ENCODE measurements at places on chromosomes 5 and 9.

- DNase-seq = no peak
Measured at GRCh38 chr9:117938086-117938485, 233.9 kb downstream of the TLR4 start.

GRCh38 chr9:134187110-134187531 is 22.8 kb upstream of the RNU6ATAC start:
- DNase-seq = no peak

DNA sequence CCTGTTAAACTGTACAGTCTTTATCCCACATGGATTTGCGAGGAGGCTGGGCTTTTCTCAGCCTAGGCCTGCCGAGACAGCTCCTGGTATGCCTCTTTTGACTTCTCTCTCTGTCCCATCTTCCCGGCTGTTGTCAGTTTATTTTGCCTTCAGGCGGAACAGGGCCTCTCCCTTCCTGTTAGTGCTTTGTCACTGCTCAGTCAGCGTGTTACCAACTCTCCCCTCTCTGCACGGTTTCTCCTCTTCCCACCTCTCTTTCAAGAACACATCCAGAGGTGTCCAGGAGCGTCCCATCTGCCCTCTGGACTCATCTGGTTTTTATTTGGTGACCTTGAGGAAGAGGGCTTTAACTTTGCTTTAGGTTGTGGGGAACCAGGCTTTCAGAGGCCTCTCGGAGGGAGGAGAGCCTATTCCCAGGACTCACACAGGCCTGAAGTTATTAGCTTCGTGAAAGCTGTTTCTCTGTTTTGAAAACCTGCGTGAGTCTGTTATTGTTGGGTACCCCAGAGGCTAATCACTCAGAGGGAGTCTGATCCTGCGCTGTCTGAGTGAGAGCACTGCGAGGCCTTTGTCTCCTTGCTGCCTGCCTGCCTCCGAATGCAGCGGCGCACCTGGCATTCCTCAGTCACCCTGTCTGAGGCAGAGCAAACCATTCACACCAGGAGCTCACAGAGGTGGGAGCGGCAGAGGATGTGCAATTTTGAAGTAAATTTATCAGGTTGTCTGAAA is 234.4 kb upstream of the MPDZ start:
- no peak for DNase-seq

DNA sequence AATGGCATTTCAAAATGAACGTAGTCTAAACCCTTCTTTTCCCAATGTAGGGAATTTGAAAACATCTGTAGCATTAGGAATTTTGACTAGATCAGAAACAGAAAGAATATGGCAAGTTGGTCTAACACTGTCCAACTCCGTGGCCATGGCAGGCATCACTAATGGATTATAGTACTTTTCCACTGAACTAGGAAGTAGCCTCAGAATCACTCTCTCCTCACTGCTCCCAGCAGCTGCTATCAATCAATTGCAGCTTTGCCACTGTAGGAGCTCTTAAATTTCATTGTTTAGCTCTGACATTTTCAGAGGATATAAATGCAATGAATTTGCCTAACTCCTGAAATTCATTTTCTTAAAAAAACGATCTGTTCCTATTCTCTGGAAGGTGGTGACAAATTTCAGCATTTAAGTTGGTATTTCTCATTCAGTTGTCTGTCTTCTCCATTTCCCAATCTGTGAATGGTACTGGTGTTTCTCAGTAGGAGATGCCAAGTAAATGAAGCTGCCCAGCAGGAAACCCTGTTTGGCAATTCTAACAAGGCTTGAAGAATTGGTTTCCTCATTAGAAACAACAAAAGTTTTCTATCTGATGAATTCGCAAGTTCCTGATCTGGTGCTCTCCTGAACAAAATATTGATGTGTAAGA is 64.7 kb downstream of the TLR4 start:
- DNase-seq = no peak

DNA sequence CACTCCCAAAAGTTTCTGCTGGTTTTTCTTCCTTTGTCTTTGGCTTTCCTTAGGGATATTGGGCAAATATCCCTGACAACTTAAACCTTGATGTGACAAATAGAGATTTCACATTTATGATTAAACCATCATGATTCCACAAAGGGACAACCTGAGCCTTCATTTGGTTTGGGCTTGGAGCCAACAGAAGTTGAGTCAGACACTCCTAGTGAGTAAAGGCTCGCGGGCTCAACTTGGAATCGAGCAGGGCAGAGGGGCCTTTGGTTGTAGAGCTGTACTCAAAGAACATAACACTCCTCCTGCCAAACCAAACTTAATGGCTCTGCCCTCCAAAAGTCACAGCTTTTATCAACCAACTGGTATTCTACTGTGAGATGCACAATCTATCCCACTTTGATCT is 290.2 kb upstream of the MAP3K1 start:
- DNase-seq = no peak

GRCh38 chr9:91042541-91042940 is 240.9 kb downstream of the SYK start:
- no peak for DNase-seq

GRCh38 chr9:94490465-94490864 is 64.4 kb upstream of the PCAT7 start:
- DNase-seq = no peak

DNA sequence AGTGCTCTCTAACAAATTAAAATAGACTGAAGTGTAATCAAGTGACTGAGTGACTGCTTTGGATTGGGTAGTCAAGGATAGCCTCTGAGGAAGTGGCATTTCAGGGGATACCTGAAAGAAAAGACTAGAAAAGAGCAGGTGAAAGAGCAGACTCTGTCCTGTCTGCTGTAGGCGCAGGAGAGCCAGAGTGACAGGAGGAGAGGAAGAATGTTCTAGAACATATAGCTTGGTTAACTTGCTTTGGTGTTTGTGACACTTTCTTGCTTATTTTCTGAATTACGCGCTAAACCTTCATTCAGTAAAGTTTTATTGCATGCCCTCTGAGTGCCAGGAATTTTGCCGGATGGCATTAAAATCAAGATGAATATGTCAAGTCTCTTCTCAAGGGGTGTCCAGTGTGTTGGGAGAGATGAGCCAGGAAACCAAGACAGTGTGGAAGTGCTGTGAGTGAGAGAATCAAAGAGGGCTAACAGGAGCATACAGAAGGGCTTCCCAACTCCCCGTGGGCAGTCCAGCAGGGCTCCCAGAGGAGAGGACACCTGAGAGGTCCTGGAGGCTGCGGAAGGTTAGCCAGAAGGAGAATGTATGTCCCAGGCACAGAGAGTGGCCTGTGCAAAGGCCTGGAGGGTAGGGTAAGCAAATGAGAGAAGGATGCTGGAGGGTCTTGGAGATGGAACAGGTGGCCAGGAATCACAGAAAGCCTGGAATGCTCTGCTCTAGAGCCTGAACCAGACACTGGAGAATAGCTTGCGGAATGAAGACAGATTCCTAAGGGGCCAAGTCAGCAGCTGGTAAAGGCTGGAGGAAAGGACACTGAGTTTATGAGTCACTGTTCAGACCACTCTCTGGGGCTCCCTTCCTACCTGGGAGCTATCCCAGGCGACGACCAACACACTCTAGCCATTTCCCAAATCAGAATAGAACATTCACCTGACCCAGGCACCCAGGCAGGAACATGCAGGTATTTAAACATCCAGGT is 59.3 kb downstream of the SLC22A5 start:
- no peak for DNase-seq

DNA sequence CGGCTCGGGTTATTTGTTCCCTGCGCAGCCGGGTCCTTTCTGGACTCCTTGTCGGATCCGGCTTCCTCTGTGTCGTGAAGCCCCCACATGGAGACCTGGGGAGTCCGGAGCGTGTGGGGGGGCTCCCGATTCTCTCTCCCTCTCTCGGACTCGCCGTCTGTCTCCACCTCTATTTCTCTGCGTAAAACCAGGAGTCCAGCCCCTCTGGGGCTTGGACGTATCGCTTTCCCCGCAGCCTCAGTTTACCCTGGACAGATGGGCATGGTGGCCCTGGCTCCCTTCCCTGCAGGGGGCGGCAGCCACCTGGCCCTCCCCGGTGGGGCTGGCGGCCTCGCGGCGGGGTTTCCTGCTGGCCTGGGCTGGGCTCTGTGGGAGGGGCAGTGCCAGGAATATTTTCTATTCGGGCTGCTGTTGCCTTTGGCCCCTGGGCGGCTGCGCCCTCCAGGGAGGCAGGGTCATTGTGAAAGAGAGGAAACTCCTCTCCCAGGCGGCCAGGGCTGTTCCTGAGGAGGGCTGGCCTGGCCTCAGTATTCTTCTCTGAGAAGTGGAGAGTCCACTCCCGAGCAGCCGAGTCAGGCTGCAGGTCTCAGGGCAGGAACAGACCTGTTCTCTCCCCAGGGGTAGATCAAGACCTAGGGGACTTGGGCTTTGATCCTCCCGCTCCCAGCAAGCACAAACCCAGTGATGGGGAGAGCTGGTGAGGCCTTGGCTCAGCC is 665 bp downstream of the ASS1 start:
- DNase-seq = no peak

DNA sequence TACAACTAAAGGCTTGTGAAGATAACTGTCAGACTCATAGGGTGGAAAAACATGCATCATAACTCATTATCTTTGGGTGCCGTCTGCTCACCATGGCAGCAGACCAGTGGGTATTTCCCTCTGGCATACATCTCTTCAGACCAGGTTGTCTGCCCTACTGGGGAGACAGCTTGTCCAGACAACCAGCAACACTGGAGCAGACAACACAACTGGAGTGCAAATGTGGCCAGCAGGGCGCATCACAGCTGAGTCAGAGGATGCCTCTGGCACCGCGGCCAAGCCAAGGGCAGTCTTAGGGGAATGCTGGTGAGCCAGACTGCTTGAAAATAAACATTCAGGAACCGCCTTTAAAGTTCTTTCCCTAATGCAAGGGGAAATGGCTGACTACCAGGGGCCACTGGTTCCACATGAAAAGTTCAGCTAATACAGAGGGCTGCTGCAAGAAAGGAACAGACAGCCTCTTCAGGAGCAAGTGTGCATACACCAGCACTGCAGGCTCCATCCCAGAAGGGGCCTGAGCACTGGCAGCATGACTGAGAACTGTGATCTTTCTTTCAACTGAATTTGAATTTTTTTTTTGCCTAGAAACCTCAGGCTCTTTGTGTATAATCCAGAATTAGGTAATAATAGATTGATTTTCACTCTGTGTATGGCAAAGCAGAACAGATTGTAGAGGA is 77.3 kb downstream of the MAMDC2 start:
- DNase-seq = no peak

GRCh38 chr5:177232358-177232757 is 71.2 kb downstream of the RAB24 start:
- DNase-seq = no peak

DNA sequence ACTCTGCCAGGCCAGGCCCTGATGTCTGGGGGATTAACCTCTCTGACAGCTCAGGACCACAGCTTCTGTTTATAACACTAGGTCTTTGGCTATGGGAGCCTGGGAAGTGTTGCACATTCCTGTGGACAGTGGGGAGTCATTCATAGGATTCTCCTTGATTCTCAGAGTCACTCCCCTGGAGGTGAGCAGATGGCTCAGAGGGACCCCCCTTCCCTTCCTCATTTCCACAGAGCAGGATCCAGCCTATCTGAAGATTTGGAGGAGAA is 60.2 kb downstream of the NRG2 start:
- no peak for DNase-seq

GRCh38 chr9:103362986-103363385 is 367.9 kb downstream of the CYLC2 start:
- no peak for DNase-seq

DNA sequence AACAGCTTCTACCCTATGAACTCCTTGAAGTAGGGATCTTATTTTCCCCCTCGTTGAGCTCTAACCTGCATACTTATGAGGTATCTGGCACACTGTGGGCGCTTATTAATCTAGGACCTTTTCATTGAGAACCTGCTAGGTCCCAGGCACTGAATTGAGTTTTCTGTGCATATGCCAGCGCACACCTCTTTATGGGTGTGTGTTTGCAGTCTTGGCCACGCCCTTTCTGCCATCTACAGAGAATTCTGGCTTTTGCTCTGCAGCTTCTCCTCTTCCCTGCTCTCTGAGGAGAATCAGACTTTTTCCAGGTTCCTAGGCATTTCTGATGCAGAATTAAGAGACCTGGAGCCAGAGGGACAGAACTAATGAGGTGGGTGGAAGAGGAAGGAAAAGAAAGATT is 25.4 kb upstream of the SSBP2 start:
- no peak for DNase-seq

- no peak for DNase-seq
Measured at GRCh38 chr9:116466271-116467235, 220.6 kb upstream of the TRIM32 start.

DNA sequence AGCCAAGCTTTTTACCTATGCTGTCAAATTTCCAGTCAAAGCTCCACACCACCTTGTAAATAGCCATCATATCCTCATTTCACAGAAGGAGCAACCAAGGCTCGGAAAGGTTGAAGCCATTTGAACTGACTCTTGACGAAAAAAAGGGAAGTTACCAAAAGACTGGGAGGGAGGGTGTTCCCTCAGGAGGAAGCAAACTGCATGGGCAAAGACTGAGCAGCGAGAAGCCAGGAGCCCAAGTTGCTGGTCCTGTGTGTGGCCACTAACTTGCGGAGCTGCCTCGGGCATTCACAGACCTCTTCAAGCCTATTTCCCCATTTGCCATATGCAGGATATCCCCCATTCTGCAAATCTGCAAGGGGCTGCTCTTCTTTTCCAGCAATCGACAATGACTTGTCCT is 37.4 kb downstream of the TTLL11 start:
- DNase-seq = no peak

GRCh38 chr5:73186976-73187375 is 14.0 kb downstream of the TMEM174 start:
- no peak for DNase-seq

DNA sequence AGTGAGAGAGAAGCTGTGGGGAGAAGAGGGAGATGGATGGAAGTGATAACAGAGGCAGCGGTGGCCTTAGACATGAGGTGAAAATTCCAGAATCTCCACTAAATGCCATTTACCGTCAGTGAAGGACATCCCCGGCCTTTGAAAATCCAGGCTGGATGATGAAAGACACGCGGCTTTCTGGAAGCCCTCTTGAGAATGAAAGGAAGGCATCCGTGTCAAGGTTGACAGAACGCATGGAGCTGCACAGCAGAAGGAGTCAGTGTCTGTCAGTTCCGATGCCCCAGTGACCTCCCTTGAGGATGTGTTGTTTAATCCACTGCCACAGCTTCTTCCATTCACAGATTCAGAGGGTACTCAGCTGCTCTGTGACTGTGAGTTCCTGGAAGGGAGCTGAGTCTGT is 114.9 kb downstream of the ICE1 start:
- DNase-seq = no peak

GRCh38 chr5:181081989-181082388 is 41.9 kb downstream of the BTNL9 start:
- no peak for DNase-seq

DNA sequence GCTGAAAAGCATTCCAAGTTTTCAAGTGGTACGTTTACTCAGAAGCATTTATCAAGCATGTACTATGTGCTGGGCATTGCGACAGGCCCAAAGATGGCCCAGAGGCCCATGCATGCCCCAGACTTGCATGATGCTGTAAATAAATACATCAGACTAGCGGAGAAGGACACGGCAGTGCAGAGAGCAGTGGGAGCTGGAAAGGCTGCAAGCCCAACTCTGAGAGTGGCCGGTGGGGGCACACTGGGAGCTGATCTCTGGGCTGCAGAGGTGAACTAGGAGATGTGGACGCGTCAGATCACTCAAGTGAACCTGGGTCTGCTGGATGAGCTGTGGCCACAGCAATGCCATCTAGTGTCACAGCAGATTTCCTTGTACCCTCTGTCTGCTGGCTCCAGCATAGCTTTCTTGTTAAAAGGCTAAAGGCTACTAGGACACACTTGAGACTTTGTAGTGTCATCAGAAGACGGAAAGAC is 246.9 kb downstream of the FANCC start:
- DNase-seq = no peak

GRCh38 chr9:109317311-109317978 is 3.4 kb downstream of the EPB41L4B start:
- DNase-seq = no peak
